ENCODE measurements at places on chromosomes 6 and 20.

- DNase-seq, result no peak
Measured at GRCh38 chr20:14568701-14569100, 231.3 kb upstream of the FLRT3 start.

GRCh38 chr6:7912024-7912423, 1.4 kb upstream of the TXNDC5 start:
- DNase-seq, result no peak

GRCh38 chr6:159037756-159038290, 7.0 kb downstream of the TAGAP start:
- DNase-seq, result no peak

- no peak for DNase-seq
Measured at GRCh38 chr6:110357664-110358552, at the start of gene METTL24. TSS of gene METTL24 (minus strand) at chr6:110358349. CDS start at chr6:110358272, 77 bp downstream.

- no peak for DNase-seq
Measured at GRCh38 chr20:41011551-41012067, 17.0 kb upstream of the TOP1 start.

- DNase-seq, result no peak
Measured at GRCh38 chr6:26270486-26270861, 94.5 kb upstream of the BTN3A2 start.

- DNase-seq, result no peak
Measured at GRCh38 chr20:60857708-60858107, 394.4 kb upstream of the CDH4 start.

- no peak for DNase-seq
Measured at GRCh38 chr6:83092756-83093399, 25.4 kb downstream of the DOP1A start.

- no peak for DNase-seq
Measured at GRCh38 chr6:142254513-142254912, 47.3 kb upstream of the ADGRG6 start.

DNA sequence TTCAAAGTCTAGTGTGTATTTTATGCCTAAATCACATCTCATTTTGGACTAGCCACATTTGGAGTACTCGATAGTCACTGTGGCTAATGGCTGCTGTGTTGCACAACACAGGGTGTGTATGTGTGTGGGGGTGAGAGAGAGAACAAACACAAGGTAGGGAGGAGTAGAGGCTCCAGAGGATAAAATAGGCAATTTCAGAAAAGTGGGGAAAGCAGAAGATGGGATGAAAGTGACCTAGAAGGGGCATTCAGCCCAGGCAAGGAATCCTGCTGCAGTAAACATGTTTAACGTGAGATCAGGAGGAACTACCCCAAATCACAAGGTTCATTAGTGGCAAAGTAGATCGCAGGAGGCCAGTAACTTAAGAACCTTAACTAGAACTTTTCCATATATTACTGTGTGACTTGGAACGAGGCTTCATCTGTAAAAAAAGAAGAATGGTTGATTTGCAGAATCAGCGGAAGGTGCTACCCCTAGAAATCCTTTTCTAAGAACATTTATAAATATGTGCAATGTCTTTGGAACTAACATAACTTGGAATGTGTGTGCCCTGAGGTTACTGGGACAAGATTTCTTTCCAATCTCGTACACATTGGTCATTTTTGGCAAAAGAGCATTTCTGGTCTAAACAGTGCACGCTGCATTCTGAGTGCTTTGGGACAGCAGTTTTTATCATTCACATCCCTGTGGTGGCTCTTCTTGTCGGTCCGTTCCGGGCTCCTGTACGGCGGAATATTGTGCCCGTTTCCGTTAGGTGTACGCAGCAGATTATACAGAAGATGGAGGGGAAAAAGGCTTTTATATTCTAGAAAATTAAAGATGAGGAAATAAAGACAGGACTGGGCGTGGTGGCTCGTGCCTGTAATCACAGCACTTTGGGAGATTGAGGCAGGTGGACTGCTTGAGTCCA, 2.6 kb downstream of the DUSP22 start:
- DNase-seq, result no peak

GRCh38 chr20:4601630-4602296, 119.9 kb upstream of the PRND start:
- no peak for DNase-seq

All from NT2/D1 (cell line).